Uterus (tissue), 4 donors: ENCODE measurements at places on chromosomes 2 and 18. TPM values are rescaled to one million over a fixed set of nuclear protein-coding genes. Genes with fewer than 3 reads are reported as not detected.

EFHD1 gene
- total RNA-seq = 102 TPM

PPIL3 gene
- total RNA-seq = 14.9 TPM

GRCh38 chr18:33277431-33277830 lies 163.1 kb downstream of the CCDC178 start:
- no peak for DNase-seq

GRCh38 chr2:147603876-147604275 lies 241.0 kb upstream of the ACVR2A start:
- DNase-seq = no peak

- no peak for DNase-seq
Measured at GRCh38 chr18:29188760-29189159, 1011.8 kb upstream of the CDH2 start.
